ENCODE measurements at places on chromosomes 3 and 15. TPM values are rescaled to one million over a fixed set of nuclear protein-coding genes. Genes with fewer than 3 reads are reported as not detected.

DNA sequence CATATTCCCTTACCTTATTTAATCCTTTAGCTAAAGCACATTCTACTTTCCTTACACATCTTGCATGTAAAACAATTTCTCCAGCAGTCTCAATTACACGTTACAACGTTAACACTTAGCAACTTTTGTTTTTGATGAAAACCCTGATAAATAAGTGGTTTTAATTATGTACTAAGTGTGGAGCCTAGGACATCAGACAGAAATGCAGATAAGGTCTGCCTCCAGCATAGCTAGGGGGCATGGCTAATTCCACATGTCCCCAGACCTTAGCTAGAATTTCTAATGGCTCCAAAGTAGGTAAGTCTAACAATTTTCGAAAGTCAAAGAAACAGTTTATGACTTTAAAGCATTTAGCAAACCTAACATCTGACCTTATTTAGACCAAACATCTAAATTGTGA lies 77.4 kb upstream of the TERB2 start:
- no peak for DNase-seq

DNA sequence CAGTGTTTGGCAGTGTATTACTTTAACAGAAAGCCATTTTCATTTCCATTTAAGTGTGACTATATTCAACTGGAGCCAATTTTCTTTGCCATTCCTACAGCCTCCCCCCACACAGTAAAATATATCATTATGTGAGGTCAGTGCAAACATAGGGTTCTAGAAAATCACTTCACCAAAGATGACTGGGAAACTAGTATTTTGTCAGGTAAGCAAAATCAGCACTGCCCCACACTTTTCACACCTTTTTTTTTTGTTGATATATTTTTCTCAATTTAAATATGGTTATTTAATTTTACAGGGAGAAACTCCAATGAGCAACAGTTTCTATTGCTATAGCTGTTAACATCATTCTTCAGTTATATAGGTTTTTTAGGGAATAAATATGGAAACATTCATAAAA lies 29.7 kb downstream of the MKRN2OS start:
- no peak for DNase-seq

DNA sequence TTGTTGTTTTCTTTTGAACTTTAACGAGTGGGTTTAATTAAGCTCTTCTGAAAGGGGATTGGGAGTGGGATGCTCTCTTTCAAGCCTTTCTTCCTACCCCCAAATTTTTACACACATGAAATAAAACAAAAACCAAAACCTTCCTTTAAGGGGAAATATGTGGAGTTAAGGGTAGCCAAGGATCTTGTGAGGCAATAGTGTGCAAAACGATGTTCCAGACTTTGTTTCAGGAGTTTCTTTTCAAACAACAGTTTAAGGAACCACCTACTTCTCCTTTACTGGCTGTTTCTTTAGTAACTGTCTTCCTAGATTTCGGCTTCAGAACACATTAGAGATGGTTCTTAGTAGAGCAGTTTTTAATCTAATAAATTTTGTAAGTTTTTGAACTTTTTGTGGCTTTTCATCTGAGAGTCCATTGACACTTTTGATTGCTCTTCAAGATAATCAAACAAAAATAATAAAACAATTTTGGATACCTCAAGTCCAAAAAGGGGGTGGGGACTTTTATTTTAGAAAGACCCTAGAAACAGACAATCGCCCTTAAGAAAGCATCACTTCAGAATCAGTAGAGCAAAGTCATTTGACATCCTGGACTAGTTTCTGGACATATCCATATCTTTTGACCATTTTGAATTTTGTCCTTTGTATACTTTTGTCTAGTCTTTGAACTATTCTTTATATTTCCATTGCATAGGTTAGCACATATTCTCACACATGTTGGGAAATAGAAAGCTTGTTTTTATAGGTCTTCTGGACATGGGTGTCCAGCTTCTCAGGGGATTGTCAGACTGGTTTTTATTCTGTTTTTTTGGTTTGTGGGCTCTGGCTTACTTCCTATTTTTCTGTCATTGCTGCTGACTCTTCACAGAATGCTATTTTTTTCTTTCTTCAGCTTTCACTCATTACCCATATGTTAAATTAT lies 6.0 kb downstream of the DIPK2A start:
- peak; percentile 50 for DNase-seq

DNA sequence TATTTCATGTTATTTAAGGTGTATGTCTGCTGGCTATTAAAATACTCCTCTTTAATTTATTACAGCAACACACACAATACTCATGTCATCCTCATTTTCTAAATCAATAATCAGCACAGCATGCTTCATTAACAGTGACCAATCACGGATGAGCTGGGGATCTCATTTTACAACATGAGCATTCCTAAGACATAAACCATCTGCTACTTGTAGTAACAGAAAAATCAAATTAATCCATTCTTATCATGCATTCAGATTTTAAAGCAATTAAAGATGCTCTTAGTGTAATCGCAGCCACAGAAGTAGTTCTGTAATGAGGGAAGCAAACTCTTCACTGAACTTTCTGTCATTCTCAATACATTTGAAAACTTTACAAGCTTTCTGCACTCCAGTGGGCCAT lies 191.1 kb downstream of the TBC1D5 start:
- DNase-seq = no peak

- peak; percentile 53 for DNase-seq
These were observed 13.6 kb upstream of the TFG start for GRCh38 chr3:100695696-100696095.

GRCh38 chr15:92645731-92646130 lies 9.8 kb downstream of the FAM174B start:
- no peak for DNase-seq

GRCh38 chr3:117263270-117263669 lies 553.7 kb downstream of the TUSC7 start:
- DNase-seq = no peak

DNA sequence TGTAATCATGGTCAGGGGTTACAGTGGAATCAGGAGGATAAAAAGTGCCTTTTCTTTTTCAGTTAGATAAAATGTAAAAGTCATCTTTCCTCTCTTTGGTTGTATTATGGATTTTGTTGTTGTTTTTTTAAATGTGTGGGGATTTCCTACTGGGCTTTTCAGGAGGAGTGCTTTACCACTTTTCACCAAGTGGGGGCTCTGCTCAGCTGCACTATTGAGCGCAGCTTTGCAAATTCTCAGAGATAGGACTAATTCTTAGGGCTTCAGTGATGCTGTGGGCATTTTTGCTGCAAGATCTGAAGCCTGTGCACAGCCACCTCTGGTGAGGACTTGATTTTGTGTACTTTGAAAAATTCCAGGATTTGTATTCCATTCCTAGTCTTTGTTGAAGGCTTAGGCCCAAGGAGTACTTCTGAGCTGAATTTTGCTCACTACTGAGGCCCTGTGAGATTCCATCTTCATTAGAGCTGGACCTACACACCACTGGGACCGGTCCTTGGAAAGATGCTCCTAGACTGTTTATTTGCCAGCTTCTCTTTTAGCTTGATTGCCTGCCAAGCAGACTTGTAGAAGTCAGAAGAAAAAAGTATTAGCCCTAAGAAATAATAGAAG lies 7.5 kb downstream of the GNB5 start:
- DNase-seq = peak; percentile 30

- no peak for DNase-seq
These were observed 646.0 kb downstream of the TUSC7 start for GRCh38 chr3:117355566-117355965.

DNA sequence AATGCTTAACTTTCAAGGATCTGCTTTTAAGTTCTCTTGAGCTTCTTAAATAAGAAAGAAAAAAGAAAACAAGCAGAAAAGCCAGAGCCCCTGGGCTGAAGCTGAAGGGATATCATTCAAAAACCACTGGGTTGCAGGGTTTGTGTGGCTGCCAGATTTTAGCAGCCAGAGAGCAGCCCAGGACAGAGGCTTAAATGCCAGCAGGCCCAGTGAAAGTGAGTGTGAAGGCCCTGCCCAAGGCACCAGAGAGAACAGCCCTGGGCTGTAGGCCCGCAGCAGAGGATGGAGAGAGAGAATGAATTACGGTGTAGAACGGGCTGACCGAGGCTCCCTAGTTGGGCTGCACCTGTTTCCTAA lies 106.3 kb upstream of the BOC start:
- DNase-seq = no peak

- DNase-seq = no peak
These were observed 38.8 kb downstream of the EOGT start for GRCh38 chr3:68974711-68975110.

- DNase-seq = no peak
These were observed 39.7 kb downstream of the TFG start for GRCh38 chr3:100748967-100749366.

DNA sequence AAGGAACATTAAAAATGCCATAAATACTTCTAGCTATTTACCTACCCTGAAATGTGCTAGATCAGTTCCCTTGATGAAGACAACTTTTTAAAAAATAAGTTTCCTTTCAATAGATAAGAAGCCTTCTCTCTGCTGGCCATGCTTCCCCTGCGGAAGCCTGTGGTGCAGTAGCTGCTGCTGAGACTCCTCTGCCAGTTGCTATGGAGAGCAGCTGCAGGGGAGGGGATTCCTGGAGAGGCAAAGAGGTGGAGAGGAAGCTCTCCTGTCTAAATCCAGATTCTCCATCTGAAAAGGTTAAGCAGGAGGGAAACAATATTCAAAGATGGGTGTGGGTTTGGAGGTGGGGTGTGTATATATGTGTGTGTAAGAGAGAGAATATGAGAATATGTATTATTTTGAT lies 69.8 kb upstream of the BFSP2 start:
- DNase-seq = peak; percentile 65

GRCh38 chr15:73888224-73889041 lies 15.1 kb downstream of the TBC1D21 start:
- DNase-seq = no peak

DNA sequence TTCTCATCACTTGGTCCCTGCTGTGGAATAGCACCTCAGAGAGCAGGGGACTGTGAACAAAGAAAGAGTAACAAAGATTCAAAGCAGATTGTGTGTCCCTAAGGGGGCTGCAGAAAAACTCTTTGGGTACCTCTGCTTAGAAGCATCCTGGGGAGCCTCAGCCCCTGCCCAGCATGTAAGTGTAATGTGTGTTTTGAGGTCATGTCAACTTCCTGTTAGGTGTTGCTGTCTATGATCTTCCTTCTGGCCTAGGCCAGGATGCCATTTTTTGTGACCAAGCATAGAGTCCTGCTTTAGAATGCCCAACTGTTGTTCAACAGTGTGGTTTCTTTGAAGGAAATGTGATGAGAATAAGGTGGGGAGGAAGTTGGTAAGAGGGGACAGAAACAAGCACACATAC lies 77.1 kb upstream of the BCL6 start:
- no peak for DNase-seq

Gene SNRK
- 12.5 TPM for total RNA-seq

Gene PTX3
- 161 TPM for total RNA-seq

Gene CYFIP1
- total RNA-seq = 71.4 TPM

Gene GOLGA6D
- total RNA-seq = not detected

Gene NEDD4
- total RNA-seq = 80.0 TPM

Gene GHRL
- total RNA-seq = not detected

Gene SAXO2
- not detected for total RNA-seq

Gene GPR87
- not detected for total RNA-seq

Gene CCR3
- total RNA-seq = not detected

Gene AADAC
- not detected for total RNA-seq

Gene SPCS1
- total RNA-seq = 187 TPM

Gene SPATA12
- total RNA-seq = 0.32 TPM

Gene FAM81A
- 0.06 TPM for total RNA-seq
